GDM1 (cell line): ENCODE measurements at places on chromosomes 16 and 17.

GRCh38 chr17:64683796-64684195 is 21.7 kb upstream of the SMURF2 start:
- no peak for DNase-seq

DNA sequence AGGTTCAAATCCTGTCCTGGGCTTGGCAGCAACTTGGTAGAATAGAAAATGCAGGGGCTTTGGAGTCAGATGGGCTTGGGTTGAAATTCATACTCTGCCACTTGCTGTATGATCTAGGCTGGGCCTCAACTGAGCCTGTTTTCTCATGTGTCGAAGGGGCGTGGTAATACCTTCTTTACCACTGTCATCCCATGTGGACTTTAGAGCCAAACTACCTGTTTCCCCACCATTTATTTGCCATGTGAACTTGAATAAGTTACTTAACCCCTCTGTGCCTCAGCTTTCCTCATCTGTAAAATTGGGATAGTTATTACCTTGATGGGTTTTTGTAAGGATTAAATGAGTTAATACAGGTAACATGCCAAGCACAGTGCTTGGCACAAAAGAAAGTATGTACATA is 106.0 kb downstream of the COPRS start:
- no peak for DNase-seq

DNA sequence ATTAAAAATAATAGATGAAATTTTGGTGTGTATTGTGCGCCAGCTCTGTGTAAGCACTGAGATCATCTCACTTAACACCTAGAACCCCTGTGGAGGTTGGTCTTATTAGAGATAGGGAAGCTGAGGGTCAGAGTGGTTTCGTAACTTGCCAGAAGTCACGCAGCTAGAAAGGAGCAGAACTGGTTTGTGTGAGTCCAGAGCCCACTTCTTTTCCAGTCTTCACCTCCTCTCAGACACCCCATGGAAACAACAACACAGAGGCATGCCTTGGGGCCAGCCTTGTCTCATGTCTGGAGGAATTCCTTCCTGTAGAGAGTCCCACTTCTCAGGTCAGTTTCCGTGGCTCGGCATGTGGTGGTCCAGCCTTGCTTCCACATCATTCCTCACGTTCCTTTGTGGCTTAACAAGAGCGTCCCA is 16.5 kb downstream of the YPEL2 start:
- no peak for DNase-seq

DNA sequence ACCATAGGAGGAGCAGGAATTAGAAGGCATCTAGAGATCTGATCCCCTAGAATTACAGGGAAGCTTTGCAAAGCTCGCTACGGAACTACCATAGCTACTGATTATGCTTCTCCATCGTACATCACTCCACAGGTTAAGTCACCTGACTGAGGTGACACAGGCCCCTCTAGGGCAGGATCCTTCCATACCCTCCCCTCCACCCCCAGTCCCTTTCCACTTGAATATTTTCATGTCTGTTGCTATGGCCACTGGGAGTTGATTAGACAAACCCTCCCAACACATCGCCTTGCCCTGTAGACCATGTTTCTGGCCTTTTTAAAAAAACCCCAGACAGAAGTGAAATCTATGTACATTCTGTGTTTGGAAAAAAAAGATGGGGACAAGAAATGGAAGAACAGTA is 287.1 kb downstream of the SOX9 start:
- DNase-seq, result no peak

DNA sequence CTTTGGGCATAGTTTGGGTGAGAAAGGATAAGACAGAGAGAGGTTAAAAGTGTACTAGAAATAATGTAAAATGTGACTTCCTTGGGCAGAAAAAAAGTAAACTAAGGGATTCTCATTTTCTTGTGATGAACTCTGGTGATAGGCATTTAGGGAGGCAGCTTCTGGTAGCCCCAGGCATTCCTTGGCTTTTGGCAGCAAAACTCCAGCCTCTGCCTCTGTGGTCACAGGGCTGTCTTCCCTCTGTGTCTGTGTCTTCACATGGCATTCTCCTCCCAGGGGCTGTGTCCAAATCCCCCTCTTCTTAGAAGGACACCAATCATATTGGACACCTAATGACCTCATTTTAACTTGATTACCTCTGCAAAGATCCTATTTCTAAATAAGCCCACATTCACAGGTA is 54.7 kb downstream of the HS3ST3B1 start:
- DNase-seq, result no peak

DNA sequence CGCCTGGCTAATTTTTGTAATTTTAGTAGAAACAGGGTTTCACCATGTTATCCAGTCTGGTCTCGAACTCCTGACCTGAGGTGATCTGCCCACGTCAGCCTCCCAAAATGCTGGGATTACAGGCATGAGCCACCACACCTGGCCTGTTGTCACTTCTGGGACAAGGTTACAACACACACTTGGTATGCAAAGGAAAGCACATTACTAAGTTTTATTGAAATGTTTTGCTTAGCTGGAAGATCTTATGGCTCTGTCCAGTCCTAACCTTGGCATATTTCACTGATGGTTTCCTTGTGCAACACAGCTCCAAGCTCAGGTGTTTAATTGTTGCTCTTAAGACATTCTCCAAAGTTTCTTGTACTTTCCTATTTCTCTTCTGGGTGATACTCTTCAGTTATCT is 94.2 kb downstream of the CNTNAP4 start:
- no peak for DNase-seq

DNA sequence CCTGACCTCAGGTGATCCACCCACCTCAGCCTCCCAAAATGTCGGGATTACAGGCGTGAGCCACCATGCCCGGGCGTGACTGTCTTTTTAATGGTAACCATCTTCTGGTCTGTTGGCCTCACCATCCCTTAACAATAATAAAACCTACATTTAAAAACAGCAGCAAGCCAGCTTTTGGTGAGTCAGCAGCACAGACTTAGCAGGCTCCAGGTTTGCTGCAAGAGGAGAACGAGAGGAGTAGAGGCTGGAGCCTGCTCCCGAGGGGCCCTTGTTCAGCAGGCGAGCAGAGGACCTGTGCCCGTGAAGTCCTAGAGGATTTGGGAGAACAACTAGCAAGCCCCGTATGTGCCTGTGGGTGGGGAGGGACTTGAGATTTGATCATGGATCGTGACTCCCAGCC is 35.7 kb downstream of the MYH13 start:
- no peak for DNase-seq

DNA sequence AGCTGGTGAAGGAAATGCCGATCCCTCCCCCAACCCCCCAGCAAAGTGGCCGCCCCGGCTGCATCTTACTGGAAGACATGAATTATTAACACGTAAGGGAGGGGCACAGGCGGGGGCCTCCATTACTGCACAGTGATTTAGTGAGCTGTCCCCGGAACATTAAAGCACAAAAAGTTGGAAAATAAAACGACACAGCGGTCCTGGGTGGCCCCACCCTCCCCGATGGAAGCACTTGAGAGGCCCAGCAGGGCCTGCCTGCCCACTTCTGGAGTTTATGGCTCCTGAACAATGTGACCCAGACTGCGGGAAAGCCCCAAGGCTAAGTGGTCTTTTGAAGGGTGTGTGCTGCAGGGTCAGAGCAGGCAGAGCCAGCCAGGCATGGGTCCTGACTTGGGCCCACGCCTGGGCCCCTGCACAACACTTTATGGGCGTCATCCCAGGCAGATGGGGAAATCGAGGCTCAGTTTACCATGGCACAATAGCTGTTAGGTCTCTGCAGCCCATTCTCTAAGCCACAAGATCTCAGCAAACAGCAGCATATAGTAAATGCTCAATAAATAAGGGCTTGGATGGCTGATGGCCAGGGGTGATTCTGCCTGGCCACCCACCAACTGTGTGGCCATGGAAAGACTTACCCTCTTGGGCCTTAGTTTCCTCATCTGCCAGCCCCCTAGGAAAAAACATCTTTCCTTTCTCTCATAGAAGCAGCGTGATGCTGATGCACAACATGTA is 22.8 kb downstream of the CCDC102A start:
- DNase-seq, result no peak

DNA sequence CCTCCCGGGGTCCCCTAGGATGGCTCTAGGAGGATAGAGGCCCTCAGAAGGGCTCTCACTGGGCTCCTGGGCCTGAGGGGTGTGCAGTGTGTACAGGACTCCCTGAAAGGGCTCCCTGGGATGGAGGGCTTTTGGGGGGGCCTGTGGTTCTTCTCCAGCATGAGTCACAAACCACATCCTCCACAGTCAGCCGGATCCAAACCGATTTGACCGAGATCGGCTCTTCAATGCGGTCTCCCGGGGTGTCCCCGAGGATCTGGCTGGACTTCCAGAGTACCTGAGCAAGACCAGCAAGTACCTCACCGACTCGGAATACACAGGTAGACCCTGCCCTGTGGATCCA is 4.5 kb downstream of the TRPV2 start:
- peak; percentile 23 for DNase-seq

- no peak for DNase-seq
Measured at GRCh38 chr17:3959295-3959899, 4.8 kb downstream of the ATP2A3 start.

DNA sequence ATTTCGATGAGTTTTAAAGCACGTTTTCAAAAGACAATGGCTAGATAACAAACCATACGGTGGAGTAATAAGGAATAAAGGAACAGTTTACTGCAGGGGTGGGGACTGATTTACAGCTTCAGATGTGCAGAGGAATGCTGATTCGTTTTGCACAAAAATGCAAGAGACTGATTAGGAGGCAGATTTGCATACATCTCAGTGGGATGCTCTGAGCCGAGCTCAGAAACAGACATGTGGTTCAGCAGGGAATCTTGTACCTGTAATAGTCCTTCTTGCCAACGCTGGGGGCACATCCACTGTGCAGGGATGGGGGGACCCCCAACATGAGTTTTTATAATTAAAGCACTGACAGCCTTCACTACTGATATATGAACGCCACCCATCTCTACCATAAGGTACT is 308.0 kb downstream of the GRIN2A start:
- DNase-seq, result no peak

DNA sequence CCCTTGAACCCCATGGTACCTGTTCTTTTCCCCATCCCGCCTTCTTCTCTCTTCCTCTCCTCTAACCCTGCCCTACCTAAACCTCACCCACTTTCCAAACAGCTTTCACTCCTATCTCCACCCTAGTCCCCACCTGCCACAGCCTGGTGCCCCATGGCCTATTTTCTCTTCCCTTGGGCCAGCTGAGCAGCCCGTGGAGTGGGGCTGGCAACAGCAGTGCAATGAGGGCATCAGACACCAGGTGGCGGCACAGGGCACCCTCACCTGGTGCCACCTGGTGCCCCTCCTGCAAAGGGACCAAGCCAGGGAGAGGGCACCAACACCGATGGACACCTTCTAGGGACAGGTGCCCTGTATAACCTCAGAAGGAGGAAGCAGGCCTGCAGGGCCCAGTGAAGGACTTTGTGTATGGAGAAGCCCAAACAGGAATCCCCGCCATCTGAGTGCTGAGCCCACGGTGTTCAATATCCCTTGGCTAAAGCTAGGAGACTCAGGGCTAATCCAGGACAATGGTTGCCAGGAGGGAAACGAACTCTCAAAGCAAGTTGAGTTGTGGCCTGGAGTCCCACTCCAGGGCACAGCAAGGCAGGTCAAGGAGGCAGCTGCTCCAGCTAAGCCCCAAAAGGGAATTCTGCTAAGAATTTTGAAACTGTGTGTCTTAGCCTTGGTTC is 4.0 kb upstream of the ABCC3 start:
- DNase-seq, result peak; percentile 37

GRCh38 chr17:33580215-33580614 is 287.1 kb upstream of the ASIC2 start:
- no peak for DNase-seq

DNA sequence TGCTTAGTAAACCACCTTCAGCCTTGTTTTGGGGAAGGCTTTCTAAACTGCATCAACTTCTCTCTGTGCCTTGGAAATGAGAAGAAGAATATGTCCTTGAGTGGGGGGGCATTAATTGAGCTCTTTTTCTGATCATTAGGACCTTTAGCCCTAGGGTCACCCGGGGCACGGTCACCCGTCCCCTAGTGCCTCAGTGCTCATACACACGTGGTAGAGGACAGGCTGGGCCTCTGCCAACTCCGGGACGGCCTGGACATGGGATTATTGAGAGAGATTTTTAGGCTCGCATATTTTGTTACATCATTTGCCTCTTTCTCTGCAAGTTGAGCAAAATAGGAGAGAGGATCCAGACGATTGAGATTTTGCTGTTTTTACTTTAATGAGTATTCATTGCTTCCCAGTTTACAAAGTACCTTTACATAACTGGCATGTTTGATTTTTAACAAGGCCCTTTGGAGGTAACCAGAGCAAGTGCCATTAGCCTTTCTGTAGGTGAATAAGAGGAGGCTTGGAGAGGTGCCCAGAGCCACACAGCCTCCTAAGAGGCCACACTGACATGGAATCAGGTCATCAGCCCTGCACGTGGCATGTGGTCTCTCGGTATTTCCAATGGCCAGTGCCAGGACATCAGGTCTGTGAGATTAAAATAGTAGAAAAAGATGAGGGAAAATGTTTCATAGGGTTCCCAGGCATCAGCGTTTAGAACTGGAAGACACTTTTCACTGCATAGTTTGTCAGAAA is 11.1 kb downstream of the PMM2 start:
- DNase-seq, result no peak

GRCh38 chr17:18143044-18143936 is 34.7 kb downstream of the MYO15A start:
- DNase-seq, result peak; percentile 11

DNA sequence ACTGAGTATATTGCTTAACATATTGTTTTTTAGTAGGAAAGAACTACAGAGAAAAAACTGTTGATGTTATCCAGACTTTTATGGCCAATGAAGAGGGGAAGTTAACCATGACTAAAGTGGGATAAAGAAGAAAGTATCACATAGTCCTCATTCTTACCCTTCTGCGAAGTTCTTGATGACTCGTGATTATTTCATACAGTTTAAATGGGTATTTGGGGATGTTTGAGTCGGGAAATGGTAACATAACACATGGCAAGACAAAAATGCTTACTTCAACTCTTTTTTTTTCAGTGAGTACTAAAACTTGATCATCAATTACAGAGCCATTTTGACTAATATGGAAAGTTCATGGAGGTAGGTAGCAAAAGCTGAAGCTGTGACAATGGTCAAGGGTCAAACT is 4.9 kb downstream of the POLG2 start:
- no peak for DNase-seq

- DNase-seq, result no peak
Measured at GRCh38 chr16:27446721-27447120, 44.7 kb downstream of the IL21R start.

- peak; percentile 7 for DNase-seq
Measured at GRCh38 chr17:53032861-53033271, 789.9 kb upstream of the KIF2B start.

GRCh38 chr16:11384956-11385586 is 39.8 kb downstream of the RMI2 start:
- DNase-seq, result no peak

- no peak for DNase-seq
Measured at GRCh38 chr16:69188236-69188549, 1.2 kb downstream of the SNTB2 start.

GRCh38 chr17:41651625-41652460 is 27.5 kb upstream of the KRT17 start:
- DNase-seq, result no peak

GRCh38 chr16:35730251-35730650 is 2270.8 kb downstream of the TP53TG3F start:
- DNase-seq, result no peak
